ENCODE measurements at places on chromosomes 7 and 10.

- no peak for DNase-seq
These were observed 61.9 kb downstream of the SH3PXD2A start for GRCh38 chr10:103793429-103793828.

GRCh38 chr10:73838008-73838567, 26.7 kb upstream of the NDST2 start:
- no peak for DNase-seq

DNA sequence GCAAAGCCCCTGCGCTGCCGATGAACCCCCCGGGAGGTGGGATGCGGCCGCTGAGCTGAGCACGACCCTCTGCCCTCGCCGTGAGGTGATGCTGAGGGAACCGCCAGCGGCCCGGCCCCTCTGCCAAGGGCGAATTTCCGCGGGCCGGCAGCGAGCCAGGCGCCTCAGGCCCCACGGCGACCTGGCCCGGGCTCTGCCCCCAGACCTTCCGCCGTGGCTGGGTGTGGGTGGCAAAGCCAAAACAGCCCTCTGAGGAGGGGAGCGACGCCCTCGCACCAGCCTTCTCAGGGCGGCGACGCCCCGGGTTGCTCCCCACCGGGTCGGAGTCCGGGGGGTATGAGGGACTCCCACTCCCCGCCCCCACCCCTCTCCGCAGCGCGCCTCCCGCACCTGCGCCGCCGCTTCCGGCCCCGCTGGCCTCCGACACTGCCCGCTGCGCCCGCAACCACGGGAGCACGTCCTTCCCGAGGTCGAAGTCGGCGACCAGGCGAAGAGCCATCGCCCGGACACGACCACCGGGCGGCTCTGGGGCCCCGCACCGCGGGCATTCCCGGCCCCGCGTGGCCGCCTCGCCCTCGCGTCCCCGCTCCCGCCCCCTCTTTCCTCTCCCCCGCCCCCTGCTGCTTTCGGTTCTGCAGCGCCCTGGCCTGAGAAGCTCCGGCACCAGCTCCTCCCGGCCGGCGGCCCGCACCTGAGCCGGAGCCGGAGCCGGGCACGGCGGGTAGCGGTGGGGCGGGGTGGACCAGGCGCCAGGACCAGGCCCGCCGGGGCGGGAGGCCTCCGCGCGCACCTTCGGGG, at the start of gene GSAP:
Gene GSAP, minus strand, starts transcription at position 527 of the 798 bp plus-strand sequence. Its CDS starts 28 bp downstream, at position 499.
- DNase-seq = no peak

DNA sequence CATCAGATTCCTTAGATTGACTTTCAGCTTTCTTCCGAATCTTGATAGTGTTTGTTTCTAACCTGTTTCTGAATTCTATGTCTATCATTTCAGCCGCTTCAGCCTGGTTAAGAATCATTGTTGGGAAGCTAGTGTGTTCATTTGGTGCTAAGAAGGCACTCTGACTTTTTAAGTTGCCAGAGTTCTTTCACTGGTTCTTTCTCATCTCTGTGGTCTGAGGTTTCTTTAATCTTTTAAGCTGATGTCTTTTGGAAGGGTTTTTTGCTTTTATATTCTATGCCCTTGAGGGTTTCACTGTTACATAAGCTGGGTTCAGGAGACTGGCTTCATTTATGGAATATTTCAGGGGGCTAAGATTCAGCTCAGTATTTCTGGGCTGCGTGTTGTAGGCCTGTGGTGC, 104.5 kb upstream of the PRSS58 start:
- no peak for DNase-seq

- no peak for DNase-seq
These were observed 45.5 kb upstream of the ZNF716 start for GRCh38 chr7:57404343-57404966.

DNA sequence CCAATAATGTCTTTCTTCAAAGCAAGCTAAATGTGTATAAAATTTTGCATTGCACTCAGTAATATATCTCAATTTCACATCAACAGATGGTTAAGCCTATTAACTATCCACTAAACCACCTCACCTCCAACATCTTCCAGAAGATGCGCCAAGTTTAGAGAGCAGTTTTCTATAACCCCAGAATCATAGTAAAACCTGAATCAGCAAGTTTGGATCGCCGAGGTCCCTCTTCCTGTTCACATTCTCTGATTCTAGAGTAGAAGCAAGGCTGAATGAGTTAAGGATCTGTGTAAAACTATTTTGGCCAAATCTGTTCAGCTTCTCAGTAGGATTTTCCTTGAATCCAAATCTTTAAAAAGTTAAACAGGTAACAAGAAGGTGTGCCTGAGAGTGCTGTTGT, 1.4 kb upstream of the FAM204A start:
- no peak for DNase-seq

DNA sequence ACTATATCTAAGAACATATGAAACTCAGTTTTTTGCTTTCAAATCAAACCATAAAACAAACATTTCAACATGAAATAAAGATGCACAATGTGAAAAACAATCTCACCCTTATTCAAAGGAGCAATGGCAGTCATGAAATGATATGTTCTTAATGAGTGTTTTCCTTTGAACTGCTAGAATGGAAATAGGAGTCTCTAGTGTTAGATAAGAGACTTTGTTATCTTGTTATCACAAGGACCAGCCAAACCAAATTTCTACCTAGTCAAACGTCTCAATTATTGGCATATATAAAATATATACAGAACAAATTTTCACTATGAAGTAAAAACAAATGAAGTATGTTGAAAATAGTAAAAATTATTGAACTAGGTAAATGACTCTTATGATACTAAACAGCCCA, 1.2 kb downstream of the VPS41 start:
- DNase-seq = no peak

DNA sequence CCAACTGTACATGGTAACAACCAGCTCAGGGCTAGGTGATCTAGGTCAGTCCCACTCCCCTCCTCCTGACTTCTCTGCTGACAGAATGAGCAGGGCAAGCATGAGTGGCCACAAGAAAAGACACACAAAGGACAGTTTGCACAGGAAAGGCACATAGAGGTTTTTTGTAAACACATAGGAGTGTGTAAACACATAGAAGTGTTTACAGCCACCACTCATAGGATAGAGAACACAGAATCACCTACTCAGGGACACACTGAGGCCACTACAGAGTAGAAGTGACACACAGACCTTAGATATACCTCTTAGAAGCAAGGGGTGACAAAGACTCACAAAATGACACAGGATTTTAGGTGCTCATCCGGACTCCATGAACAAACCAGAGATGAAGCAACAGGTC, 19.0 kb downstream of the NUDCD3 start:
- DNase-seq = no peak

Measured in esophagus muscularis mucosa (tissue), 4 donors.